Activated CD8-positive, alpha-beta T cell treated with anti-CD3 and anti-CD28 coated beads, Interleukin-2, amount 10 ng/mL, durations not matched to agents 7 days and 5 days (primary cell): ENCODE measurements at places on chromosomes 5 and 9.
A peak's percentile ranks its signal among the peaks of the same experiment; 100 is the strongest.

DNA sequence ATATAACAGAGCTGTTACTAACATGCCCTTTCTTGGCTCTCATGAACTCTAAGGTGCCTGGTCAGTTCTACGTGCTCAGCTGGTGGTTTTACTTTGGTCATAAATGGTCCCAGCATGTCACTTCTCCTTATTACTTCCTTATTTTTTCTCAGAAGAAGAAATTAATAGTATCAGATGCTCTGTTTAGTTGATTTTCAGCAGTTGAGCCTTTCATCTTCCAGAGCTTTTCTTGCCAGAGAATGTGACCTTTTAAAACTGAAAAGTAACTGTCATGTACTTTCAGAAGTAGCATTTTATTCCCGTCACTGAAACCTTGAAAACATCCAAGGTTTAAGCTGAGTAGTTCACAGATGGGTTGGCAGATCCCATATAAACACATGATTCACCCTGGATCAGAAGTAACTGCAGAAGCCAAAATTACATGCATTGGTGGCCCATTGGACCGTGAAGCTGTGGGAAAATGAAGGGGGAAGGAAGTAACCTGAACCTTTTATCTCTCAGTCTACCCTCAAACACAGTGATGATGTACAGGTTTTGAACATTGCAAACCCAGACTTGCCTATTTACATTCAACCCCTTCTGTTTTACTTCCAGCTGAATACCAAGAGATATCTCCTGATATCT, 50.5 kb downstream of the HACD4 start:
- DNase-seq = no peak

DNA sequence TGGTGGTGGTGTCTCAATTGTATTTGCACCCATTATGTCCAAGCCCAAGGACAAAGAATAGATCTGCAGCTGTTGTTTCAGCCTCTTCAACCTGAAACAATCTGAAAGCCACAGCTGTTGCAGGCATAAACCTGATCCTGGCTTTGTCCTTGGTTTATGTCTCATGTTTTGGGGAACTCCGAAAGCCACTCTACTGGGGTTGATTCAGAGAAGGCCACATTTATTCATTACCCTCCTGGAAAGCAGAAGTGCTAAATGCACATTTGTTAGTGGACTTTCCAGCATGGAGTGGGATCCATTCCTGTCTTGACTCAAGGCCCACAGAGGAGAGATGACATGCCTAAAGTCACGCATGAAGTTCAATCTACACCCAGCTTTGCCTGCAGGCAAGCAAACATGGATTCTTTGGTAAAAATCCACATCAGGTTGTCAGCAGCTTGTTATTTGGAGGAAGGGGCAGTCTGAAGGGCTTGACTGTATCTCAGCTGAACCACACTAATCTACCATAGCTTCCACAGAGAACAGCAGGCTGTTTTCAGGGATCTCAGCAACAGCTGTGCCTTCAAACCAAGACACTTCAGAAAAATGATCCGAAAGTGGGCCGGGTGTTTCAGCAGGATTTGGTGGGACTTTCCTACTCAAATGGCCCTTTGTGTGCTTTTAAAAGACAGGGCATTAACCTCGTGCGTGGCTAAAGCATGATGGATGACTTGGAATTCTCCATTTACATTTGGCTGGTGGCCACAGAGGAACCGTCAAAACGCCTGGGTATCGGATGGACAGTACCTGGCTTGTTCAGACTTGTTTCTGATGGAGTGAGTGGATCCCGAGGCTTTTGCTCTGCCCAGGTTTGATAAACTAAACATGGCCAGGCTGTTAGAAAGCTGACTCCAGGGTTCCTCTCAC, 36.2 kb upstream of the ADAM19 start:
- no peak for DNase-seq

GRCh38 chr5:9851458-9851857, 221.3 kb upstream of the TAS2R1 start:
- DNase-seq = no peak

DNA sequence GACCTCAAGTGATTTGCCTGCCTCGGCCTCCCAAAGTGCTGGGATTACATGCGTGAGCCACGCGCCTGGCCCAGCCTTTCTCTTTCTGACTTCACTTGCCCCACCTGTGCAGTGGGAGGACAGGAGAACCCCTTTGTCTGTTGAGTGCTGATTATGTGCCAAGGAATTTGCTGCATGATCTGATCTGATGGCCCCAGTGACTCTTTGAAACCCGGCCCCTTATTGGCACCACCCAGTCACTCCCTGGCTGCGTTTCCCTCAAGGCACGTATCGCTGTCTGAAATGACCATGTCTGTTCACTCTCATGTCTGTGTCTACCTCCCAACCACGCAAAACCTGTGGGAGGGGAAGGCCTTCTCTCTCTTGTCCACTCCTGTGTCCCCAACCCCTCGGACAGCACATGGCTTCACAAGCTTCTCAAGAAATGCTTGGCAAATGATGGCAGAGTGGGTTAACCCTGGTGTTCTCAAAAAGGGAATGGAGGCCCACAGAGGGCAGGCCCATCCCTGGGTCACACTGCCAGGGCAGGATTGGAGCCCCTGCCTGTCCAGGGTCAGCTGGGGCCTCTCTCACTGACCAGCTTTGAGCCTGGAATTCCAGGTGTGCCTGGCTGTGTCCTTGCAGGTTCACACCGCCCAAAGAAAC, 21.9 kb downstream of the NEK6 start:
- DNase-seq = no peak

DNA sequence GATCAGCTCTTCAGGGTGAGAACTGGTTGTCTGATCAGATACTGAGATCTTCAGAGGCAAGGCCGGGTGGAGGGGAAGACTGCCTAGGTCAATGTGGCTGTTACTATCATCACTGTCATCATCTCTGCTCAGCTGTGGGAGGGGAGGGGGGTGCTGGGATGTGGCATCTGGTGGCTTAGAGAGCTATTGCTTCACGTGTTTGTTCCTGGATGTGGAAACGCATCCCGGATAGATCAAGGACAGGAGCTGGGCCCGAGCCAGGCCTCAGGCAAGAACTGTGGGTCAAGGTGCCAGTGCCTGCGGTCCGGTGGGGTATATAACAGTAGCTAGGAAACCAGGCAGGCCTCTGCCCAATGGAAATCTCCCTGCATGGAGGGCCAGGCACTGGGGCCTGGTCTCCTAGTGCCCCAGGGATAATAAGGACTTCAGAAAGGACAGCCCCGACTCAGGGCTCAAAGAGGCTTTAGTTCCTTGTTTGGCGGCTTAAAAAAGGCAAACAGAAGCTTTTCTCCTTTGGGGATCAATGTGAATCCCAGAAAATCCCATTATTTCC, 30.3 kb upstream of the TIFAB start:
- no peak for DNase-seq

DNA sequence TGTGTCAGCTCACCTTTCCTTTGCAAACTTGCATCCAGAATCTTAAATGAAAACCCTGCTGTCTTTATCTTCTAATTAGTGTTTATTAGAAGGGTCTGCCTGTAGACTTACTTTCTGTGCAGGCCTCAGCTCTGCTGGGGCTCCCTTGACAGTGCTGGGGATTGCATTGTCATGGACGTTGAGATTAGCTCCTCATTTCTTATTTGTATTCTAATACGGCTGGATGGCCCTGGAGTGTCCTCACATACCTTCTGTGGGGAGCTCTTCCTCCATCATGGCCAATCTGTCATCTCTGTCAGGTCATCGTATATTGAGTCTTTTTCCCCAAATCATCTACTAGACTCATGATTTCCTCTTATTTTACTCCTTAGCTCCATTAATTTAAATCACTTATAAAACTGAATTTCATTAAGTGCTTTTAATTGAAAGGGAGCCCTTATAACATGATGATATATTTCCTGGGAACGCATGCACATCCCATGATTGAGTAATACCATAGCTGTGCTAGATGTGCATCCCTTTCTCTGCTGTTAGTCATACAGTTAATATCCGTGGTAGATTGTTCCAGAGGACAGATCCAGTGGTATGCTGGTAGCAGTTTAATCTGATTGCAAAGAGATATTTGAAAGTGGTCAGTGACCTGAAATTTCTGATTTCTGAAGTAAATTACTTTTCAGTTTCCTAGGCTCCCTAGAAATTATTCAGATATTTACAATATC, 61.6 kb downstream of the ICE1 start:
- DNase-seq = no peak

DNA sequence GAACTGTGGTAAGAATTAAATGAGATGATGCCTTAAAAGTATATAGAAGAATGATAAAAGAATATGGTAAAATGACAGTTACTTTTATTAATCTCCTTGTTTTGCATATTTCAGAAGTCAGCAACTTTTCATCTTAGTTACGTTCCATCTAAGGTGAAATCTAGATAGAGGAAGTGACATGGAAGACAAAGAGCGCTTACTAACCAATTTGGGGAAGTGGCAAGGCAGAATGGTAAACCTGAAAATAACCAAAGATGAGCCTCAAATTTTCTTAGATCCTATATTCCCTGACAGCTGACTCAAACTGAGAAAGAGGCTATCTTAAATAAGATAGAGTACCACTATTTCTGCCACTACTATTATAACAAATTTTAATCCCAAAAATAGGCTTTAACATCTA, 52.5 kb downstream of the FGF10 start:
- no peak for DNase-seq

- no peak for DNase-seq
Measured at GRCh38 chr9:32558408-32558934, 6.1 kb upstream of the TOPORS start.

DNA sequence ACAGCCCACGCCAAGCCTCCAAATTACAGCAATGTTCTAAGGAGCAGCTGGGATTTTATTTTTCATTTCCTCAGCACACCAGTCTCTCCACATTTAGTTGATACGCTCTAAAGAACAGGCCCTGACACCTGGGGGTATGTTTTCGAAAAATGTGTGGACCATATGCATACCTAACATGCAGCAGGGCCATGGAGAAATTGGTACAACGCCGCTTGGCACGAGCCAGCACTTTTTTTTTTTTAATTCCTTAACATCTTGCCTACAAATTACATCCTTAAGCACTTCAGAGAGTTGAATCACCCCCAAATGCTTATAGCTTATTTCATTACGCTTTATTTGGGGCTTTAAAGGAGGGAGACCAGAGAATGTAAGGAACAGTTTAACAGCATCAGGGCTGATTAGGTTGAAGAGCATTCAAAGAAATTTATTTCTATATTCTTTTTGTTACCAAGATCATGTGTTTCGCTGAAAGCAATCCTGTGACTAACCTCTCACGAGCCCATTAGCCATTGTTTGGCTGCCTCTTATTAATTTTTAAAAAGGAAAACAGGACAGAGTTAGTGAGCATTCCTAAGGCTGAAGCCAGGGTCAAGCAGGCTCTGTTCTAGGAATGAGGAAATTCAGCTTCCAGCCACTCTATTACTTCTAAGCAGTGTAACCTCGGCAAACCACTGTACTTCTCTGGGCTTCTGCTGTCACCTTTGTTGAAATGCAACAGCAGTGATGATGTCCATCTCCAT, 173.8 kb downstream of the ACTL7B start:
- no peak for DNase-seq

GRCh38 chr5:179791881-179792611, 1.7 kb upstream of the LTC4S start:
- no peak for DNase-seq

DNA sequence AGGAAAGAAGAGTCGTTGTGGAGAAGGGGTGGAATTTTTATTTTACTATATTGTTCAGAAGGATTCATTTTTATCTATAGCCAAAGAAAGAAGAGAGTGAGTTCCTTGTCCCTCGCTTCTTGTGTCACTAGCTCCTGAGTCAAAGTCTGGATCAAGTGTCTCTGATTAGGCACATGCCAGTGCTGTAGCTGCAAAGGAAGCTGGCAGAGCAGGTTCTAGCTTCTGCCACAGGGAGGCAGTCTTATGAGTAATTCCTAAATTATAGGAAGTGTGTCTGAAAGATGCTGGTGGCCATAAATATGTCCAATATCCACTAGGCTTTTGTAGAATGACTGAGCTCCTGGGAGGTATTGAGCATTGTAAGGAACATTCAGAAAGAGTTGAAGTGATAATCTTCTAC, 84.7 kb downstream of the DOCK2 start:
- DNase-seq = no peak

GRCh38 chr9:90915693-90916092, 114.1 kb downstream of the SYK start:
- DNase-seq = peak; percentile 50

DNA sequence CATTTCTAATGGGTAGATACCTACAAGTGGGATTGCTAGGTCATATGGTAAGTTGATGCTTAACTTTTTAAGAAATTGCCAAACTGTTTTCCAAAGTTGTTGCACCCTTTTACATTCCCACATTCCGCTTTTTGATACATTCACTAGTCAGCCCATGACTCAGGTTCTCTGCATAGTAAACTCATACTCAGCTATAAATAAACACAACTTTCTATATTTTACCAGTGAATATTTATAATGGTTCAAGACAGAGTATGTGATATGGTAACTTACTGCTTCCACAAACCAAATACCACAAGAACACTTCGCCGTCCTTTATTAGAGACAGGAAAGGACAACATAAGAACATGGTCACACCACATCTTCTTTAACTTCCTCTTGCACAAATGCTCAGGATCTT, 54.0 kb downstream of the PLPP1 start:
- no peak for DNase-seq

DNA sequence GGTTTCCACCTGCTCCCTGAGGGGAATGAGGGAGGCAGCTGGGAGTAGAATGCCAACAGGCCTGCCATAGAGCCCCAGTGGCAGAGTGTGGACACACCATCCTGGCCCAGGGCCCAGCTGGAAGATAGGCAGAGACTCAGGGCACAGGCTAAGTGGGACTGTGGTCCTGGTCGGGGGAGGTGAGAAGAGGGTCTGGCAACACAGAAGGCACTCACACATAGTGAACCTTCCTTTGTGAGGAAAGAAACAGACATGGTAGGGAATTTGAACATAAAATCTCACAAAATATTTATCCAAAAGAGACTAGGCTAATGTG, 41.2 kb downstream of the WDR36 start:
- no peak for DNase-seq

GRCh38 chr5:157143127-157143971, 684 bp upstream of the MED7 start:
- peak; percentile 64 for DNase-seq

DNA sequence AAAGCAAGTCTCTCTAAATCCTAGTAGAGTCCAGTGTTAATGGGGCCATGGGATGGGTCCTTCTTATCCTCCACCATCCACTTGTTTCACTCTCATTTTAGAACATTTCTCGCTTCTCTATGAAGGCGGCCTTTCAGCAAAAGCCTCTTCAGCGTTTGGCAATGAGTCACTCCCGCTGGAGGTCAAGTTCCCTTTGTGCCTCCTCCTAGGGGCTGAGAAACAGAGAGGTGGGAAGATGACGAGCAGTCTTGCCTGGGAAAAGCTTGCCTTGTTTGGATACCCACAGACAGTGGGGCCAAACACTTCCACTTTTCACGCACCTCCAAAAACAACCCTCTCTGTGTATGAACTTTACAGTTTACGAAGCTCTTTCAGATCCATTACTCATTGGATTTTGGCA, 168.8 kb downstream of the GABBR2 start:
- no peak for DNase-seq
